HFF-Myc (cell line): ENCODE measurements at places on chromosomes 5 and 9.

- no peak for DNase-seq
Measured at GRCh38 chr9:131013771-131014676, 5.0 kb downstream of the LAMC3 start.

DNA sequence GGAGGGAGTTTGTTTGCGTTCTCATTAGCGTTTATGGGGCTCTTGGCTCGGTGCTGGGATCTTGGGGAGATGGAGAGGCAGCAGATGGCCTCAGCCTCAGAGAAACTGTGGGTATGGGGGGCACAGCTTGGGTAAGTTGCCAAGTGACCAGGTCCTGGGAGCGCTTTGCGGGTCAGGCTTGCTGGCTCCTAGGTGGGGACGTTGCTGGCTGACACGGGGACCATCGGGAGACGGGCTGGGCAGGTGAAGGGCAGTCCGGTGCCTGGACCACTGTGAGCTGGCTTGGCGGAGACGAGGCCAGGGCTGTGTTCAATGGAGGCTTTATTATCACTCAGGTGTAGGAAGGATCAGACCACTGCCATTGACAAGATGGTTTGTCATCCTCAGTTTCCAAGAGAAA is 30.0 kb downstream of the FGD3 start:
- no peak for DNase-seq

- DNase-seq = no peak
Measured at GRCh38 chr5:116626272-116626723, 51.7 kb upstream of the SEMA6A start.

DNA sequence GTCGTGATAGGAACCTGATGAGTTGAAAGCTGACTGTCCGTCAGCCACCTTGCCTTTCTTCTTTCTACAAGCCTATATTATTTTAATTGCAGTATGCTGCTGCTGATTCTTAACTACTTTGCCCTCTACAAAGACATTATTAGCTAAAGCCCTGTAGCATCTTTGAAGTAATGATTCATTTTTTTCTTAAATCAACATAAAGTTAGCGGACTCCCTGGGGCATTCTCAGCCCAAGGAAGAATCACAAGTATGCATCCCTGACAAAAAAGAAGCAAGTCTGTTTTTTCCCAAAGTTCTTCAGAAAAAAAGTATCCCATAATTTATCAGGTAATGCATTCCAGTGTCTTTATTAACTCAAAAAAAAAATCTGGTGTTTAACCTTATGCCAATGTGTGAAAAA is 69.5 kb upstream of the TAS2R1 start:
- DNase-seq = no peak

DNA sequence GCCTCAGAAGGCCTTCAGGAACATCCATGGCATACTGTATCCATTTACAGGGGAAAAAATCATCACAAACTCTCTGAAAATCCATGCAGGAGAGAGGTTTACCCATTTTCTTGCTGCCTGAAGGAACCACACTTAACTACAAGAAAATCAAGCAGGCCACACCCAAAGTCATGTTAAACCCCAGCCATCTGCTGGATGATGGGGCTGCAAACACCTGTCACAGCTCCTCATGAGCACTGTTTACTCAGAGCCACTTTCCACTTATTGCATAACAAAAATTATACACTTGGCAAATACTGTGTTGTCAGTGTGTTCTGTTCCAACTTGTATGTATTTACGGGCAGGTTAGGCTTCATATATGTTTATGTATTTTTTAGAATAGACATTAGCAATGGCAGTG is 35.8 kb downstream of the PPIC start:
- no peak for DNase-seq

DNA sequence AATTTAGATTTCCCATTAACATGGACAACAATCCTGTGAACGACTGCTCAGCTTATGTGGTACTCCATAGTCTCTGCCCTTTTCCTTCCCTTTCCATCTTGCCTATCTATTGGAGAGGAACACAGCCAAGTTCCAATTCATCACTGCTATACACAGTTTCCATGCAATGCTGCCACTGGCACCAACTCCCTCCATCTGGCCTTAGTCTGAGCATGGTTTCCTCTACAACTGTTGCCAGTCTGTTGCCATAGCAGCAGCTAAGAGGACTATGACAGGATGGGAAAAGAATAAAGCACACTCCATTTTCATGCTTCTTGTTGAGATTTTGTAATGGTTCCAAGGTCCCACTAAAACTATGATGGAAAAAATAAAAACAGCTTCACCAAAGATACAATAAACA is 189.0 kb downstream of the HCN1 start:
- DNase-seq = no peak

- no peak for DNase-seq
Measured at GRCh38 chr5:160837211-160837610, 14.8 kb downstream of the ATP10B start.

DNA sequence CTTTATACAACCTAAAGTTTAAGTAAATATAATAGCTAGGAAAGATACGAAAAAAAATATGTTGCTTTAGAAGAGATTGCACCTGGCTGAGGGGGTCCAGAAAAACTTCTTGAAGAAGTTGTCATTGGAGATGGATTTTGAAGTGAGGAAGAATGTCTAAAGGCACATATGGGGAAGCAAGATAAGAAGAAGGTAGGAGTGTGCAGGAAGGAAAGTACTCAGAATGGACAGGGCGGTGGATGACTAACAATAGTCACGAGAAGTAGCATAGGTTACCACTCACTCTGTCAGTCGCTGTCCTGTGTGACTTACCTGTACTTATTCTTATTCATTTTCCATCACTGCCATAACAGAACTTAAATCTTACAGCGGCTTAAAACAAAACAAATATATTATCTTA is 251.6 kb downstream of the GRIA1 start:
- DNase-seq = no peak

DNA sequence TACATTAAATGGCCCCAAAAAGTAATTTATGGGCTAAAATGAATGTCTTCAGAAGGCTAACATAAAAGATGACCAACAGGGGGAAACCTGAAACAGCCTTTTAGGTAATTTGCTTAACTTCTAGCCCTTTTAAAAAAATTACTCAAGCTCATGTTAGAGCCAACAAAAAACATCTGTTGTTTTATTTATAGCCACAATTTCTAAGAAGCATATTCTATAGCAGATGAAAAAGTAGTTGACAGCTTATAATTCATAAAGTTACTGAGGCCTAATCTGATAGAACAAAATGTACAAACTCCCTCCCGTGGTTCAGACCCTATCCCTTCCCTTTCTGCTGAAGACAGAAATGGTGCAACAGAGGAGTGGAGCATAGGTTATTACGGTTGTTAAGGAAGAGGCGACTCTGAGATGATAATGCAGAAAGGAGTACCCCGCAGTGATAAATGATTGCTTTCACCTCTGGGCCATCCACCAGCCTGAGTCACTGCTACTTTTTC is 46.1 kb downstream of the PIK3R1 start:
- no peak for DNase-seq

DNA sequence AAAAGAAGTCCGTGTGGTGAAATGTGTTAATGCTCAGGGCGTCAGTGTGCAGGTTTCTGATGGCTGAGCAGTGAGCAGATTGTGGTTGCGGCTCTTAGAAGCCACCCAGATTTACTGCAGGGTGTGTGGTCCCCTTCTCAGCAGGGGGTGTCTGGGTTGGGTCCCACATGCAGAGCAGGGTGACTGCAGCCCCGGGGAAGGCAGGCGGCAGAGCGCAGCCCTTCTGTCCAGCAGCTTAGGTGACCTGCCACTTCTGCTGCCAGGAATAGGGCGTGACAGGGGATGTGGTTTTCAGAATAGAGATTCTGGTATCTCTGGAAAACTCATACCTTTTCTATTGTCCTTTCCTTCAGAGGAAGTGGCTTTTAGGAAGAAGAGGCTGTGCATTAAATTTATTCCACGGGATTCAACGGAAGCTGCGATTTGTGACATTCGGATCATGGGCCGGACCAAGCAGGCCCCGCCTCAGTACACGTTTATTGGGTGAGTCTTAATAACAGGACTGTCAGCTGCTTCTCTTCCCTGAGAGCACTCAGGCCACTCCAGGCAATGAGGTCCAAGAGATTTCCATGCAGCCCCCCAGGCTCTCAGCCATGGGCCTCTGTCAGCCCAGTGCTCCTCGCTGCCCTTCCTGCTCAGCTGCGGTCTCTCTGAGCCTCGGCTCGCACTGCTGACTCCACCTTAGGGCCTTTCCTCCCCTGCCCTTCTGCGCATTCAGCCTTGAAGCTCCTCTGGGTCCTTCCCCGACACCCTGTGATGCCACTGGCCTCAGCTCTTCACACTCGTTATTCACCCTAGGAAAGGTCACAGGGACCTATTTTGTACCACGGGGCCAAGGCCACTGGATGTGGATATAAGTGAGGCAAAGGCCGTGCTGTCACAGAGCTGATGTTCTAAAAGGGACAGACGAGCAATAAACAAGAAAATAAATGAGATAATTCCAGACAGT is 65.4 kb downstream of the MVB12B start:
- no peak for DNase-seq

- no peak for DNase-seq
Measured at GRCh38 chr5:41250351-41250987, 37.1 kb upstream of the C6 start.

DNA sequence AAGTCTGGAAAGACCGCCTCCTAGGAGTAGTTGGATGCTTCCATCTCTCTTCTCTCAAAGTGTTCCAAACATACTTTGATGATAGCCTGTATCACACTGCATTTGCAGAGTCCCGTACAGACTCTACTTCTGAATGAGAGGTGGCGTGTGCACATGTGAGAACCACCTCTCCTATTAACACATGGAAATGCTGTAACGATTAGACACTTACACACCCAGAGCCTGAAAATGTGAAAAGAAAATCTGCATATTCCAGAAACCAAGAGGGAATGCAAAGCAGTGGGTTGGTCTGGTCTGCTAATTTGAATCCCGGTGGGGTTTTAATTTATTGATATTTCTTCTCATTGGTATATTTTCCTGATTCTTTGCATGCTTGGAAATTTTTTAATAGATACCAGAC is 10.5 kb downstream of the UGCG start:
- DNase-seq = no peak

GRCh38 chr5:167993771-167994170 is 297.7 kb upstream of the WWC1 start:
- no peak for DNase-seq

- no peak for DNase-seq
Measured at GRCh38 chr5:8399471-8399870, 530.5 kb downstream of the MTRR start.

DNA sequence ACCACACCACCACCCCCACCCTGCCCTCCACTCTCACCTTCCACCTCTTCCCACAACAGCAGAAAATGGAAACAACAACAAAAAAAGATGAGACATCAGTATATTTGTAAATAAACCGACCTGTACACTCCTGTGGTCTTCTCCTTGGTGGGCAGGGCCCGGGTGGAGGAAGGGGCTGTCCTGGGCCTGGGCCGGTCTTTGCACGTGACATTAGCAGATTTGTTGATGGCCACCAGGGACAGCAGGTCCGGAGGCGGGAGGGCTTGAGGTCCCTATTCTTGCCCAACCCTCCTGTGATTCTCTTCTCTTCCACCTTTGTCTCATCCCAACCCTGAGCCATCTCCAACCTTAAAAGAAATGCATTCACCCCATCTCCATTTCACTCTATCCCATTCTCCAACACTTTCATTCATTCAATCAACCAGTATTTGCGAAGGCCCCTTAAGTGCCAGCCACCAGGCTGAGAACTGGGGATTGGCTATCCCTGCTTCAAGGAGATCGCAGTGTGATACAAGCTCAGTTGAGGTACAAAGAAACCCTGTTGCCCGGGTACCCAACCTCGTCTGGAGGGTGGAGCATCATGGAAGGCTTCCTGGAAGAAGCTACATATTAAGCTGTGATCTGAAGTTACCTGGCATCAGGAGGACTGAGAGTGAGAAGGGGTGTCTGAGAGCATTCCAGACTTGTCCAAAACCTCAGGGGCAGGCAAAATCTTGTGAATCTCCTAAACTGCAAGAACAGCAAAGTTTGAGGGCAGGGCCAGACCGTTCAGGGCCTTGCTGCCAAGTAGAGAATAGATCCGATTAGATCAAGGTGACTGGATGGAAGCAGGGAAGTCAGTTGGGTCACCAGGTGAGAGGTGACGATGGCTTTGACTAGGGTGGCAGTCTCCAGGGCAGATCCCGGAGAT is 87.4 kb downstream of the LMX1B start:
- no peak for DNase-seq
